ENCODE measurements at places on chromosomes 16 and 17.

DNA sequence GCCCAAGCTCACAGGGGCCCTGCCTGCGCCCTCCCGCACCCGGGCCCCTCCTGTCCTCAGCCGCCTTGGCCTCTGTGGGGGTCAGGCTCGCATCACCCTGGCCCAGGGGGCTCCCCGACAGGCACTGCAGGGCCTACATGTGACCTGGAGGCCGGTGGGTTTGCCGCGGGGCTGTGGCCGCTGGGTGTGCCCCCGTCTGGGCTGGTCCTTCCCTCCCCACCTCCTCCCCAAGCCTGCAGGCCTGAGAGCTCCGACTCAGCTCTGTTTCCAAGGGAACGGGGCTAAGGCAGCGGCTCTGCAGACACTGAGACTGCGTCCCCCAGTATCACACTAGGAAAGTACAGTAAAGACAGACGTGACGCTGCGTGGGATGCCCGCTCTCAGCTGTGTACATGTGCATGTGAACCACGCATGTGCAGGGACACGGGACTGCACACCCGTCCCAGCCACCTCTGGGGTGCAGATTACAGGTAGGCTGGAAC, 16.5 kb upstream of the WDR45B start:
- no peak for DNase-seq

DNA sequence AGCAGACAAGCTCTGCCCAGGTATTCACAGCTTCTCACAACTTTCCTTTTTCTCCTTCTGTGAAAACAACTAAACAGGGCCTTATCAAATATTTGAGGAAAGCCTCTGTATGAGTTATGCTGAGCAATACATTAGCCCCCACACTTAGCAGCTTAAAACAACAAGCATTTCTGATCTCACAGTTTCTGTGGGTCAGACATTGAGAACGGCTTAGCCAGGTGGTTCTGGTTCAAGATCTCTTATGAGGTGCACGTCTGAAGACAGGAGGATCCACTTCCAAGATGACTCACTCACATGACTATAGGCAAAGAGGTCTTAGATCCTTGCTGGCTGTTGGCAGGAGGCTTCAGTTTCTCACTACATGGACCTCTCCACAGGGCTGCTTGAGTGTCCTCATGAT, 181.4 kb upstream of the WSCD1 start:
- no peak for DNase-seq

GRCh38 chr17:8225813-8226535, 15.6 kb upstream of the AURKB start:
- DNase-seq: no peak

DNA sequence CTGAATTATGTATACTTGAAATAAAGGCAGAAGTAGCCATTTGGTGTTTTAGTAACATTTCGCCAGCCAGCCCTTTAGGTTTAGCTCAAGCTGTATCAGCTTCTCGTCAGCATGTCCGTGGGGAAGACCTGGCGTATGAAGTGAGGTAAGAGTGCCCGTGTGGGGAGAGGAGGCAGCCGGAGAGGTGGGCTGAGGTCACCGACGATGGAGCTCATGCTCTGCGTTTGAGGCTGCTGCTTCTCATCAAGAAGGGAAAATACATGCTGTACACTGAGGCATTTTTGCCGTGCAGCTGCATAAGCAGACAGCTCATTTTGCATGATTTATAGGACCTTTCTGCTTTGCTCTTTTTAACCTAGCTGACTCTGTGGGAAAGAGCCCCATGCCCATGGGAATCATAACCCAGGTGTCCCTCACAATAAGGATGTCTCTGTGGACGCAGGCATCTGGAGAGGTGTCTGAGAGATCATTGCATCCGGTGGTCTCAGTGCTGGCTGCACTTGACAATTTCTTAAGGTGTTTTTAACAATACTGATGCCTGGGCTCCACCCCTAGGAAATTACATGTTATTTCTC, 179.1 kb downstream of the ABCC12 start:
- DNase-seq: no peak

DNA sequence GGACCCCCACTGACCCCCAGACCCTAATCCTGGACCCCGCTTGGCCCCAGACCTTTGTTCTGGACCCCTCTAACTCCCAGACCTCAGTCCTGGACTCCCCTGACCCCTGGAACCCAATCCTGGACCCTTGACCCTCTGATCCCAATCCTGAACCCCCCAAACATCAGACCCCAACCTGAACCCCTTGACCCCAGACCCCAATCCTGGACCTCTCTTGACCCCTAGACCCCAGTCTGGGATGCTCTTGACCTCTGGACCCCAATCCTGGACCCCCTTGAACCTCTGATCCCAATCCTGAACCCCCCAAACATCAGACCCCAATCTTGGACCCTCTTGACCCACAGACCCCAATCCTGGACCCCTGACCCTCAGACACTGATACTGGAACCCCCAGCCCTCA, 13.5 kb upstream of the P2RX1 start:
- DNase-seq: no peak

- DNase-seq: no peak
Observed at GRCh38 chr17:17472333-17472920, 4.4 kb upstream of the MED9 start.

DNA sequence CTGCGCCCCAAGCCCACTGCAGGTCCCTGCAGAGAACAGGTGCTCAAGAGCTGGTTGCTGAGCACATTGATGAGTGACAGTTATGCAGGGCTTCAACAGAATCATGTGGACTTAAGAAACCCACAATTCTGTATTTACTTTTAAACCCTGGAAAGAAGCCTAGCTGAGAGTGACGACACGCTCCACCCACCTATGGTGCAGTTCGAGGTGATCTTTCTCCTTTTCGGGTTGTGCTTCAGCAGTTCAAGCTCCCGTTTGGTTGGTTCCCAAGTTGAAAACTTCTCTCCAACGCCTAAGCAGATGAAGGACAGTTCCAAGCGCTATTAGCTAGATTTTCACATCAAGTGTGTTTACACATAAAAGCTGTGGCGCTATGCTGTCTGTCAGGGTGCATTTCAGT, 23.9 kb downstream of the USP22 start:
- no peak for DNase-seq

- no peak for DNase-seq
Observed at GRCh38 chr17:66733759-66734158, 101.2 kb upstream of the CACNG5 start.

DNA sequence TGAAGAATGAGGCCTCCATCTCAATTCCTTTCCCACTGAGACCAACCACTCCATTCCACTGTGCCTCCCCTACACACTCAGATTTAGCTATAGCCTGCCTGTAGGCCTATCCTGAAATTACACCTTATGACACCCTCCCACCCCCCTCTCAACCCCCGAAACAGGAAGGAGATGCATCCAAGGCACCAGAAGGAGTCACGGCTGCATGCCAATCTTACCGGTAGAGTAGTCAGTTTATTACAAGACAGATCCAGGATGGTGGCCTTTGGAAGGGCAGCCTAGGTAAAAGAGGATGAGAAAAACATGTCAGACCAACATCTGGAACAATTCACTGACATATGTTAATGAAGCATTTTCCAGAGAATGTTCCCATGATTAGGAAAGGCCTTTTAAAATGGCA, 2.6 kb downstream of the LRRC59 start:
- DNase-seq: no peak

DNA sequence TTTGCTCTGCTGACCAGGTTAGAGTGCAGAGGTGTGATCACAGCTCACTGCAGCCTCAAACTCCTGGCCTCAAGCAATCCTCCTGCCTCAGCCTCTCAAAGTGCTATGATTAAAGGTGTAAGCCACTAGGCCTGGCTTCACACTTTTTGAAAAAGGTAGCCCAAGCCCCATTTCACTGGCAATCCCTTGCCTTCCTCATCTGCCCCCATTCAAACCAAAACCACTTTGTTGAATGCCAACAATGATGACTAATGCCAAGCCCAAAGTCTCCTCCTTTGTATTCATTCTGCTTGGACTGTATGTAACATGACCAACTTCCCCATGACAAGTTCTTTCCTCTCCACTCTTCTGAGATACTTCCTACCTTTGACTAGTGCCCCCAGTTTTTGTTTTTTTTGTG, 33.1 kb downstream of the N4BP1 start:
- DNase-seq: no peak

DNA sequence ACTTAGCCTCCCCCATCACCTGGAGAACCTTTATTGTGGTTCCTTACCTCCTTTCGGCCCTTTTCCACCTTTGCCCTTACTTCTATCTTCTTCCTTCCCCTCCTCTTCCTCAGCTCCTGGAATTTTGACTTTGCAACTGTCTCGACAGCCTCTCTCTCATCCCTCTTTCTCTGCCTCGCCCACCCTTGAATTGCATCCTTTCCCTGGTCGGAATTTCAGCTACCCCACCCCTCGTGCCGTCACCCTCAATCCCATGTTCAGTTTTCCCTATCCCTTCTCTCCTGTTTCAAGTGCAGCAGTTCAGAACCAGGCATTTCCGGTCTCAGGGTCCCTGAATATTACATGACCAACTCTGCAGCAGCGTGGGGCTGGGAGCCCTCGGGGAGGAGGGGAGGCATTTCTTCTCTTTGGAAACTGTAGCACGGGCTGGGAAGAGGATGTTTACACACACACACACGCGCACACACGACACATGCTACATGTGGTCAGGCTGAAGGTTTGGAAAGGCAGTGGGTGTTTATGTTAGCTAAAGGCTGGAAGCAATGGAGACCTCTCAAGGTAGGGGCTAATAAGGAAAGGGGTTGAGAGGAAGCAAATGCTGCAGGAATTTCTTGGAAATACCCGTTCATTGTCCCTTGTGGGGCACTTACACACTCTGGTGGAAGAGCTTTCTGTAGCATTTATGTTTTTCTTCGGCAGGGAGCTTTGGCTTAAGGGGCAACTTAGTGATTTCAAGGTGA, 971 bp downstream of the MINK1 start:
- DNase-seq: no peak

DNA sequence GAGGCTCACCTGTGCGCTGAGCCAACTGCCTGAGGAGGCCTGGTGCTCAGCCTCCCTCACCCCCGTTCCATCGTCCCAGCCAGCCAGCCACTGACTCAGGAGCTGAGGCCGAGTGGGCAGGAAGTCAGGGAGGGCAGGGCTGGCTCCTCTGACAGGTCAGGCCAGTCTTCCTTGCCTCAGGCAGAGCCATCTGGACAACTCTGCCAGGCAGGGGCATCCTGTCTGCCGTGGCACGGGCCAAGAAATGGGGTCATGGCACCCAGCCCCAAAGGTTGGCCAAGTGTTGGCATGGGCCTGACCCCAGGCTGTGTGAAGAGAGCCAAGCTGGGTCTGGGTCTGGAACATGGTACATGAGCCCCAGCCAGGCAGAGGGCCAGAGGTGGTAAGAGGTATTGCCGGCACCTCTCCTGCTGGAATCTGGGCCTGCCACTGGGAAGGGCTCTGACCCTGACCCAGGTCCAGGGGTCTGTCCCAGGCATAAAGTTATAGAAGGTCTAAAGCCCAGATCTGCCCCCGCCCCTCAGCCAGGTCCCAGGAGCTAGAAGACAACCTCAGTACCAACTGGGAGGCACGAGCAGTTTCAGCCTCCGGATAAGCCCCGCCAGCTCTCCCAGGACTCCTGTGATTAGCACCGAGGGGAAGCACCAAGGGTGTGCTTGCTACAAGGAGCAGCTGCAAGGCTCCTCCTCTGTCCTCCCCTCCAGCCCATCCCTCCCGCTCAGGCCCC, 2.5 kb upstream of the VASN start:
- no peak for DNase-seq

GRCh38 chr16:85577899-85578598, 35.1 kb upstream of the GSE1 start:
- DNase-seq: no peak

DNA sequence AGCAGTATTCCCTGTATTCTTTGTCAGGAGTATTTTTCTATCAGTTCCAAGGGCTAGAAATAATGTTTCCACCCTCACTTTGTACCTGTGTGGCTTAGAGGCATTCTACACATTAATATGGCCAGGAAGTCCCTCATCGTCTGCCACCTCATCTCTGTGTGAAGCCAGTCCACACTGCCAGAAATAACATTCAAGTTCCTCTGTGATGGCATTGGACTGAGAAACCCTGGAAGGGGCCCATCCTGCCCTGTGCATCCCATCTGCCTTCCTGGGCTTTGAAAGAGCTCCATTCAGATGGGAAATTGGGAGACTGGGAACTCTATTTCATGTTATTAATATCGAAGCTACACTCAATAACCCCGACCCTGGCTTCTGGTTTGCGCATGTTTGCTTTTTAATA, 497.2 kb upstream of the CDH5 start:
- DNase-seq: no peak

DNA sequence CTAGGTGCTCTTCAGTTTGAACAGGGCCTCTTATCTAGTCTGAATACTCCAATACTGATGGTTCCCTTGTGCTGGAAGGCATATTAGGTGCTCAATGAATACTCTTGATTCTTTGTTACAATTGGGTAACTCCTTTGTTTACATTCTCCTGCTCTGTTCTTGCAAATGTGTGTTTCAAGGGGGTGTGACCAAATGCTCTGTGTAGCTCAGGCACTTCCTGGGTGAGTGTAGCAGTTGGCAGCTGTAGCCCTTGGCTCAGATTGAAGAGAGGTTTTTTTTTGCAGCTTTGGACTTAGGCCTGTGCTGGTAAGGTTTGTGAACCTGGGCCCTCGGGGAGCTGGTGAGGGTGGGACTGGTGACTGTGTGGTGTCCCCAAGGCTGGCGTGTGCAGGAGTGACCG, 20.2 kb downstream of the TBCD start:
- no peak for DNase-seq

GRCh38 chr17:57135026-57135788, 50.2 kb downstream of the AKAP1 start:
- no peak for DNase-seq

GRCh38 chr17:81058263-81058871, 23.4 kb downstream of the BAIAP2 start:
- no peak for DNase-seq

GRCh38 chr16:19071811-19072777, 4.7 kb downstream of the COQ7 start:
- DNase-seq: peak; percentile 8

DNA sequence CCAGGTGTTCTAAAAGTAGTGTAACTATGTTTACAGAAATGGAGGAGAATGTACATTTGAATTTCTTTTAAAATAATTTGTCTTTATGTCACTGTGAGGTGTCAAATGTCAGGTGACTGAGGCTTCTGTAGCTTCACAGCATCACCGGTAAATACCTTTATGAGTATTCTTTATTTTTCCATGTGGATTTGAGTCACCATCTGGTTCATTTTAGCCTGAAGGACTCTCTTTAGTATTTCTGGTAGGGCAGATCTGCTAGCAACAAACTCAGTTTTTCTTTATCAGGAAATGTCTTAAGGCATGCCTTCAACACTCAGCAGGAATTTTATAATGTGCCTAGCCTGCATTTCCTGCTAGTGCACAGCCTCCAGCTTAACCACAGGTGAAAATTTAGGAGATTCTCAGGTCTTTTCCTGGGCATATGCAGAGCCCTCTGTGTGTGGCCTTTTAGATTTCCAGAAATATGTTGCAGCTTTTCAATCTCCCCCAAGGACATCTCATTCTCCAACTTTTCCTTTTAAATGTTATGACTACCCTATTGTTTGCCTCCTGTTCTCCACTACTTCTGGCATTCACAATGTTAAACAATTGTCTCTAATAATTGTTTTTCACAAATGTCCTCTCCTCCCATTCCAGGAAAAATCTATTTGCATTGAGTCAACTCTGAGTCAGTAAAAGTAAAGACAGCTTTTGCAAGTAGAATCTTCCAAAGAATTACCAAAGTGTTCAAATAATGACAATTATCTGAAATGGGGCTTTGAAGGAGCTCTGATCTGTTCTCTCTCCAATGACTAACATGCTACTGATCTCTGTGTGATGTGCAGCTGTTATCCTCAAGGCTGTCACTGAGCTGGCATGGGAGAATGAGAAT, 239.4 kb upstream of the CPHXL start:
- DNase-seq: no peak

GRCh38 chr17:19363460-19364035, 1.0 kb upstream of the B9D1 start:
- DNase-seq: no peak

All from NCI-H1092 treated with DMSO at 0.1 percent for 48 hours (cell line).